Right renal pelvis (tissue), 4 donors: ENCODE measurements at places on chromosomes 3 and 15. TPM values are rescaled to one million over a fixed set of nuclear protein-coding genes. Genes with fewer than 3 reads are reported as not detected.

DNA sequence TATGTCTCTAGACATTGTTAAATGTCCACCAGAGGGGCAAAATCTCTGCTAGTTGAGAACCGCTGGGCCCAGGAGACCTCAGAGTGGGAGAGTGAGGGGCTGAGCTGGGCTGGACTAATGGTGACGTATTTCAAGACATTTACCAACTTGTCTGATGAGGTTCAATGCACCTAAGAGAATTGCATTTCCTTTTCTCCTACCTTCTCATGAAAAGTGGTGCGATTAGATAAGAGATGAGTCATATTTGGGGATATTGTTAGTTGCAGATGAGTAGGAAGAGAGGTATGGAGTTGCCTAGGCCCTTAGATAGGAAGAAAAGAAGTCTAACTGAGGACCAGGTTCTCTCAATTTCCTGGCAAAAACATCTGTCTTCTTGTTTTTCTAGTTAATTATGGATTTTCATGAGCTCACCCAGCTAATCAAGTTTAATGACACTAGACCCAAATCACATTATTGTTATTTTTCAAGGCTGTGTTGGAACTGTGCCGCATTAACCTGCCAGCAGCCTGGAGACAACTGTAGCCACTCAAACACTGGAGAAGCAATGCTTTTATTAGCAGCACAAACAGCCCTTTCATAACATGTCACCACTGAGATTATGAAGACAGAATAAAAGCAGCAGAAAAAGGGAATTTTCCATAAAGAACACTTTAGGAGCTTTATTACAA is 144.2 kb downstream of the PDCD6IP start:
- DNase-seq, result no peak

- no peak for DNase-seq
Observed at GRCh38 chr3:55521064-55521737, 34.1 kb upstream of the WNT5A start.

- no peak for DNase-seq
Observed at GRCh38 chr15:76803049-76803571, 102.0 kb downstream of the SCAPER start.

GRCh38 chr3:52099001-52099401 is 42.6 kb upstream of the DUSP7 start:
- DNase-seq, result no peak

DNA sequence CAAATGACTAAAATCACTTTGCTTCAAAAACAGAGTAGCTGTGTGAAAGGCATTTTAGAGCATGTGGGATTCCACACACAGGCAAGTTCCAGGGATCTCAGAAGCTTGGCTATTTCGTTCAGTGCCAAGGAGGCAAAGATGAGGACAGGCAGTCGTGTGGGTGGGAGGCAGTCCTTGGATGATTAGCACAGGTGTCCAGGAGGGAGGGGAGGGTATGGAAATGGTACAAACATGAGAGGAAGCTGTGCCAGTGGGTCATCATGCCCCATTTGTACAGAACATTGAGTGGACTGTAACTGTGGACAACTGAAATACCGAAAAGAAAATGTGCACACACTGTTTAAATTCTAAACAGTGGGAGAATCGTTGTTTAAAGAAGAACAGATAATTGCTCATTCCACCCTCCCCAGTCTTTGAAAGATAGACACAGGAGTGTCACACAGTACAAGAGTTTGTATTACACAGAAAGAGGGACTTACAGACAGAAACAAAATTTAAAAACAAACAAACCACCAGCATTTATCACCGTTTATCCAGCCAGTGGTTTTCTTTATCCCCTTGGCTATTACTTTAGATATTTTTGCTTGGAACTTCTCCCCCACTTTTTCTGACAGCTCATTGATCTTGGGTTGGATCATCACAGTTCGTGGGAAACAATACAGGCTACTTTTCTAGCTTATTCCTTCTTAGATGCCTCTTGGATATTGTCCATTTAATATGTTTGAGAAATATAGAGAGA is 122.9 kb downstream of the GREM1 start:
- no peak for DNase-seq

The PCLAF gene
- polyA plus RNA-seq, result 56.7 TPM

The ITIH1 gene
- polyA plus RNA-seq, result not detected

The SST gene
- not detected for polyA plus RNA-seq
